ENCODE measurements at places on chromosomes 13 and 19. TPM values are rescaled to one million over a fixed set of nuclear protein-coding genes. Genes with fewer than 3 reads are reported as not detected.

GRCh38 chr13:98143601-98144026 is 720 bp downstream of the FARP1 start:
- H3K4me1 ChIP-seq, result peaks cover 33% of the 10 kb centered on the region
- peak; percentile 91 for DNase-seq
- no peaks in the 10 kb centered on the region for H3K36me3 ChIP-seq

DNA sequence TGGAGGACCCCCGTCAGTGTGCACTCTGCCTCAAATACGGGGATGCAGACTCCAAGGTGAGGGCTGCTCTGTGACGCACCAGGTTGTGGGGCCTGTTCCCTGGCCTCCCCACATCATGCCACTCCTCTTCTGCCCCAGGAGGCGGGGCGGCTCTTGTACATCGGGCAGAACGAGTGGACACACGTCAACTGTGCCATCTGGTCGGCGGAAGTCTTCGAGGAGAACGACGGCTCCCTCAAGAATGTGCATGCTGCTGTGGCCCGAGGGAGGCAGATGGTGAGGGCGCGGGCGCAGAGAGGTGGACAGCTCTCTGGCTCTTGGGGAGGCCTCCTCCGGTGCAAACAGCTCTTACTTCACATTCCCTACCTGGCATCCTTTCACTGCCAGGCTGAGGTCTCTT is 11.2 kb downstream of the KMT2B start:
- peaks cover 80% of the 10 kb centered on the region for H3K36me3 ChIP-seq
- H3K27ac ChIP-seq, result no peak overlapping the region
- DNase-seq, result peak; percentile 55
- no peak overlapping the region for H3K4me3 ChIP-seq

- no peak overlapping the region for H3K27ac ChIP-seq
- H3K4me1 ChIP-seq, result no peaks in the 10 kb centered on the region
- H3K27me3 ChIP-seq, result no peaks in the 10 kb centered on the region
- no peak for DNase-seq
- H3K36me3 ChIP-seq, result no peaks in the 10 kb centered on the region
- no peak overlapping the region for H3K4me3 ChIP-seq
Observed at GRCh38 chr19:33849551-33850147, 53.0 kb downstream of the KCTD15 start.

GRCh38 chr19:40219721-40220276 is 1.6 kb upstream of the TTC9B start:
- H3K4me3 ChIP-seq, result peak overlapping the region; percentile 63
- H3K4me1 ChIP-seq, result peaks cover 6% of the 10 kb centered on the region
- H3K27ac ChIP-seq, result no peak overlapping the region
- H3K36me3 ChIP-seq, result no peaks in the 10 kb centered on the region
- peak; percentile 98 for DNase-seq

DNA sequence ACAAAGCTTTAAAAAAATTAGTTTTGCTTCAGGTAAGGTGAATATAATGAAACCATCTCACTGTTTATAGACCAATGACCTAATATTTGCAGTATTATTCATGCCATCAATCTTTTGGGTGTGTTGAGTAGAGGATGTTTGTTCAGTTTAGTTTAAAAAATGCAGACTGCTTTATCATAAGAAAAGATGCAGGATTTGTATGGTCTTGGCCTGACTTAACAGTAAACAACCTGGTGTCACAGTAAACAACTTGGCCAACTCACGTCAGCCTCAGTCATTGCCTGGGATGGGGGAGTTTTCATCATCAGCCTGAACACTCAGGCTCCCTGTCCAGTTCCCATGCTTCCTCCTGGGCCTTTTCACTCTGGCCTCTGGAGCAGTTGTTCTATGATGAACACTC is 55.1 kb downstream of the LMO7 start:
- DNase-seq, result no peak
- H3K27ac ChIP-seq, result peak overlapping the region; percentile 72
- H3K4me1 ChIP-seq, result peaks cover 84% of the 10 kb centered on the region
- H3K4me3 ChIP-seq, result no peak overlapping the region
- H3K27me3 ChIP-seq, result no peaks in the 10 kb centered on the region

GRCh38 chr19:41690801-41691065 is 2.7 kb upstream of the CEACAM7 start:
- no peak overlapping the region for H3K27ac ChIP-seq
- no peak for DNase-seq
- no peaks in the 10 kb centered on the region for H3K27me3 ChIP-seq
- no peaks in the 10 kb centered on the region for H3K4me1 ChIP-seq
- no peak overlapping the region for H3K4me3 ChIP-seq

- H3K27me3 ChIP-seq, result peaks cover 10% of the 10 kb centered on the region
- H3K4me3 ChIP-seq, result no peak overlapping the region
- H3K27ac ChIP-seq, result no peak overlapping the region
- H3K4me1 ChIP-seq, result no peaks in the 10 kb centered on the region
- DNase-seq, result no peak
Observed at GRCh38 chr13:60623151-60623550, 226.1 kb downstream of the TDRD3 start.

- H3K4me3 ChIP-seq, result no peak overlapping the region
- H3K36me3 ChIP-seq, result no peaks in the 10 kb centered on the region
- DNase-seq, result no peak
- no peak overlapping the region for H3K27ac ChIP-seq
- H3K27me3 ChIP-seq, result no peaks in the 10 kb centered on the region
Observed at GRCh38 chr19:54630782-54631181, 498 bp downstream of the LILRB1 start.

- peak overlapping the region; percentile 88 for H3K4me3 ChIP-seq
- peak; percentile 100 for DNase-seq
- no peaks in the 10 kb centered on the region for H3K27me3 ChIP-seq
- H3K27ac ChIP-seq, result peak overlapping the region; percentile 65
- peaks cover 66% of the 10 kb centered on the region for H3K4me1 ChIP-seq
Observed at GRCh38 chr19:42279902-42280814, 11.1 kb downstream of the CIC start.

- H3K36me3 ChIP-seq, result no peaks in the 10 kb centered on the region
- H3K4me1 ChIP-seq, result peaks cover 3% of the 10 kb centered on the region
- H3K27ac ChIP-seq, result no peak overlapping the region
- H3K27me3 ChIP-seq, result peaks cover 28% of the 10 kb centered on the region
Observed at GRCh38 chr19:54422136-54422535, 6.9 kb downstream of the TTYH1 start.

- H3K27me3 ChIP-seq, result no peaks in the 10 kb centered on the region
- H3K36me3 ChIP-seq, result peaks cover 8% of the 10 kb centered on the region
- peaks cover 78% of the 10 kb centered on the region for H3K4me1 ChIP-seq
- peak overlapping the region; percentile 52 for H3K4me3 ChIP-seq
Observed at GRCh38 chr19:41325947-41326706, 16.2 kb downstream of the CCDC97 start.

DNA sequence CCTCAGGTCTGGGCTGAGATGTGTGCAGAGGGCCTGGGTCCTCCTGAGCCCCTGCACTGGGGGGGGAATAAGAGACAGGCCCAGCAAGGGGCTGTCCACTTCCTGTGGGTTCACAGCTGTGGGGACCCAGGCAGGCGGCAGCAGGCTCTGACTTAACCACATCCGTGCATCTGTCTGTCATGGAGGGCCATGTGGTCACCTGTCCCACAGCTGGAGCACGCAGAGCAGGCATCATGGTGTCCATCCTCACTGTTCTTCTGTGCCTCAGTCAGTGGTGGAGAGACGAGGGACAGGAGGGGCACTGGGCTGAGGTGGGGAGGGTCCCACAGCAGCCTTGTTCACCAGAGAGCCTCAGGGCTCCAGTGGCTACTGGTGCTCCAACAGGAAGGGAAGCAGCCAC is 16.3 kb upstream of the KIR3DL3 start:
- H3K4me1 ChIP-seq, result no peaks in the 10 kb centered on the region
- H3K36me3 ChIP-seq, result no peaks in the 10 kb centered on the region
- H3K27me3 ChIP-seq, result no peaks in the 10 kb centered on the region

GRCh38 chr13:46640843-46641242 is 87.9 kb downstream of the LRCH1 start:
- H3K27me3 ChIP-seq, result no peaks in the 10 kb centered on the region
- H3K4me1 ChIP-seq, result peaks cover 30% of the 10 kb centered on the region
- peak; percentile 80 for DNase-seq

DNA sequence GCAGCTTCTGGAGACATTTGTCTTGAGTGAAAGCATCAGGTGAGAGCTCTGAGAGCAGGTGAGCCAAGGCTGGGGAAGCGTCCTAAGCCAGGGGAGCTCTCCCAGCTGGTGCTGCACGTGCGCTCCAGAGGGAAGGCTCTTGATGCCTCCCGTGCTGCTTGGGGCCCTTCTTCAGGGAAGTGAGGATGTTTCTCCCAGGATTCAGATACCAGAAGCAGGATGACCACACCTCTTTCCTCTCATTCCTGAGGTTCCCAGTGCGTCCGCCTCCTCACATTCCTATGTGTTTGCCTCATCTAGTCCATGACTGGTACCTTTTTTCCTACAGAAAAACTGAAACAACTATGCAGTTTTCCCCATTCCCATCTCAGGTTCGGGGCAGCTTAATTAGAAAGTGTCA is 231.0 kb upstream of the IRS2 start:
- no peak overlapping the region for H3K4me3 ChIP-seq
- H3K27ac ChIP-seq, result peak overlapping the region; percentile 62
- peaks cover 27% of the 10 kb centered on the region for H3K4me1 ChIP-seq

Gene ZNF846
- total RNA-seq, result 14.1 TPM

Gene ZNF562
- 33.3 TPM for total RNA-seq

Gene BEST2
- not detected for total RNA-seq

Gene MBD3L3
- not detected for total RNA-seq

Gene FARP1
- 36.2 TPM for total RNA-seq

Gene SULT2A1
- total RNA-seq, result not detected

Data from osteoblast (primary cell).